ENCODE measurements at places on chromosomes 7 and 10.
A peak's percentile ranks its signal among the peaks of the same experiment; 100 is the strongest.

DNA sequence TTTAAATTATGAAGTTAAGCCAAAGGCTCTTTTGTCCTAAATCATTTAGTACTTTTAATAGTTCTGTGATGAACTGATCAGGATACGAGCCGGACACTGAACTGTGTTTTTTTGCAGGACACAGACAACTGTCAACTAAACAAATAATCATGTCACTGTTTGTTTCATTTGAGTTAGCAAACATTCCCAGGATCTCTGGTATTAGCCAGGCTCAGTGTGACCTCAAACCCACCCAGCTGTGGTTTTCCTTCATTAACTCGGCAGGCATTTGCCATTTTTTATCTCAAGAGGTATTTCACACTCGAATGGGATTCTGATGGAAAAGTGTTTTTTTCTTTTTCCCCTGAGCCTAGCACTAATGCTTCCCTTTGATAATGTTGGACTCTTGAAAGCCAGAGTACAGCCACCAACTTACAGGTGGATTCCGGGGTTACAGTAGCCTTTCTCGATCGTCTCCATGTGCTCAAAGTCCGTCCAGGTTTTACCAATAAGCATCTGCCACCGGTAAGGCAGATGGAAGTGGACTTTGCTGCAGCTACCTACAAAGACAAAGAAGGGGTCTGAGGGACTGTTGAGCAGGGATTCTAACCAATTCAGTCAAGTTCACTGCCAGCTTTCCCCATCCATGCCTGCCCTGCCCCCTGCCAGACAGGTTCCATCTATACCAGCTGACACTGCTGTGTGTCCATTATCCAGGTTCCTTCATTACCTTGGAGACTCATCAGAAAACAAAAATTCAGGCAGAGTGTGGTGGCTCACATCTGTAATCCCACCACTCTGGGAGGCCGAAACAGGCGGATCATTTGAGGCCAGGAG, 33.4 kb downstream of the ZC3HAV1 start:
- DNase-seq, result no peak

DNA sequence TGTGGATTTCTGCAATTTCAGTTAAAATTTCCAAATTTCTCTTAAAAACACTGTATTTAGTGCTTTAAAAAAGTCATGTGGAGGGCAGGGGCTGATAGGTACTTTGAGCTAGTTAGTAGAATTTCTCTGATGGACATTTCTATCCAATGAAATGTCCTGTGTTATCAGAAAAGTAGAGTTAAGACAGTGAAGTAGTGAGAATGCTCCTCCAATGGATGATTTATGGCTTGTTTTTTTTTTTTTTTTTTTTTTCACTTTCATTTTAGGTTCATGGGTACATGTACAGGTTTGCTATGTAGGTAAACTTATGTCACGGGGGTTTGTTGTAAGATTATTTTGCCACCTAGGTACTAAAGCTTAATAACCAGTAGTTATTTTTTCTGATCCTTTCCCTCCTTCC, 55.0 kb downstream of the BTAF1 start:
- DNase-seq, result no peak

- DNase-seq, result no peak
These were observed 124.1 kb upstream of the EFCAB10 start for GRCh38 chr7:105705427-105705826.

- peak; percentile 22 for DNase-seq
These were observed 669 bp upstream of the AP5Z1 start for GRCh38 chr7:4774658-4775249.

- no peak for DNase-seq
These were observed 4.2 kb downstream of the AHR start for GRCh38 chr7:17302575-17303142.

- no peak for DNase-seq
These were observed 183.7 kb upstream of the CELF2 start for GRCh38 chr10:10833955-10834354.

- peak; percentile 88 for DNase-seq
These were observed at the start of gene VIM for GRCh38 chr10:17228091-17229015. TSS of gene VIM (plus strand) at chr10:17228241. CDS start at chr10:17229423, 1,182 bp downstream.

GRCh38 chr10:22505911-22506685, 160.8 kb downstream of the SPAG6 start:
- DNase-seq, result peak; percentile 57

- DNase-seq, result no peak
These were observed 31.2 kb downstream of the JAKMIP3 start for GRCh38 chr10:132096863-132097478.

- DNase-seq, result no peak
These were observed 629.8 kb downstream of the ETV1 start for GRCh38 chr7:13359656-13360055.

DNA sequence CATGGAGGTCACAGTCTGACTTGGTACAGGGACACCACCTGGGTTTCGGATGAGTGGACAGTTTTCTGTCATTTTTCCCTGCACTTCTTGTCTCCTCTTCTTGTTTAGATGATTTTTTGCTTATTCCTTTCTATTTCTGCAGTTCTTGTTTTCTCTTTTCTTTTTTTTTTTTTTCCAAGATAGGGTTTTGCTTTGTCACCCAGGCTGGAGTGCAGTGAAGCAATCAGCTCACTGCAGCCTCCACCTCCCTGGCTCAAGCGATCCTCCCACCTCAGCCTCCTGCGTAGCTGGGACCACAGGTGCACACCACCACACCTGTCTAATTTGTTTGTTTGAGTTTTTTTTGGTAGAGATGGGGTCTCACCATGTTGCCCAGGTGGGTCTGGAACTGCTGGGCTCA, 49.7 kb upstream of the RASGEF1A start:
- DNase-seq, result no peak

GRCh38 chr10:6619660-6620059, 39.6 kb upstream of the PRKCQ start:
- DNase-seq, result no peak

DNA sequence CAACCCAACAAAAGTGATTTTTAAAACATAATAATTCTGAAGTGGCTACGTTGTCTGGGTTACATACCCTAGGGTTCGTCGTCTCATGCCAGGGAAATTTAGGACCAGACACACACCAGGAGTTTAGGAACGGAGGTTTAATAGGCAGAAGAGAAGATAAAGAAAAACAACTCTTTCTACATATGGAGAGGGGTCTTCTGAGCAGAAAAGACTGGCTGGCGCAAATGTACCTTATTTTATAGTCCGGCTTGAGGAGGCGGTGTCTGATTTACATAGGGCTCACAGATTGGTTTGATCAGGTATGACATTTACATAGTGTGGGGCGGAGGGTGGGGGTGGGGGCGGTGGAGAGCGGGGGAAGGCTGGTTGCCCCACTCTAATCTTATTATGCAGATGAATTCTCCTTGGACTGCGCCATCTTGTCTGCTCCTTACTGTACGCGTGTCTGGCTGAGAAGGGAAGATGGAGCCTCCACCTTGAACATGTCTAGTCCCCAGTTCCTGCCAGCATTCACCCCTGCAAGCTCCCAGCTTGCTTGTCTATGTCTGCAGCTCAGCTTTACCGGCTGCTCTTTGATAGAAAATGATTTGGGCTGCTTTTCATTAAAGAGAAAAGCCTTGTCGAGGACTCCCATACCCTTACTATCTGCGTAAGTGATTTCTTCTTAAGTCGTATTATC, 98.7 kb downstream of the RALA start:
- DNase-seq, result no peak

DNA sequence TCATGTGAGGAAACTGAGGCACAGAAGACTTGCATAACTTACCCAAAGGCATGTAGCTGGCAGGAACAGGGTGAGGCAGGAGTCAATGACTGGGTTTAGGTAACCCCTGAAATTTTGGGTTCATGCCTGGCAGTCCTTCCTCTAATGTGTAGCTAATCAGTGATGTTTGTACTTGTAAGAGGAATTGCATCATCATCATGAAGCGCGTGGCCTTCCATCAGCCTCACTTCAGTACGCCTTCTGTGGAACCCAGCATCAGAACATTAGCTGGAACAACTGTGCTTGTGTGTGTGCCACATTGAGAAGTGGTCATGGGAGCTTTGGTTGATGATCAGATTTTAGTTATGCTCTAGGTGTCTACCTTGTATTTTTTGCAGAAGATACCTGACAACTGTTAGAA, 18.2 kb upstream of the STMP1 start:
- no peak for DNase-seq

GRCh38 chr10:5589661-5590511, 65.1 kb downstream of the CALML3 start:
- peak; percentile 38 for DNase-seq

DNA sequence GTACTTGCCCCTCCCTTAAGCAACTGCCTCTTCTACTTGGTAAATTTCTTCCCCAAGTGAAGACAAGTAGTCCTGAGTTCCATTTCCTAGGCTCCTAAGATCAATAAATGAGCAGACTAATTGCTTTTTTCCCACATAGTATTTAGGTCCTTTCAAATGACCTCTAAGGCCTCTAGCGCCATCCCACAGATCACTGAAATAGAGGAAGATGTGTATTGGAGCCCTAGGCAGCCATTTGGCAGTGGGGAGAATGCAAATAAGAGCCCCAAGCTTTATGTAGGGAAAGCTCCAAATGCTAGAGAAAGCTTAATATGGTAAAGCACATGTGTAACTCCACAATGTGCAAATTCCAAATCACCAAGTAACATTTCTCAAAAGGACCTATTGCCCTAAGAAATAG, 316.5 kb upstream of the PHF14 start:
- no peak for DNase-seq

DNA sequence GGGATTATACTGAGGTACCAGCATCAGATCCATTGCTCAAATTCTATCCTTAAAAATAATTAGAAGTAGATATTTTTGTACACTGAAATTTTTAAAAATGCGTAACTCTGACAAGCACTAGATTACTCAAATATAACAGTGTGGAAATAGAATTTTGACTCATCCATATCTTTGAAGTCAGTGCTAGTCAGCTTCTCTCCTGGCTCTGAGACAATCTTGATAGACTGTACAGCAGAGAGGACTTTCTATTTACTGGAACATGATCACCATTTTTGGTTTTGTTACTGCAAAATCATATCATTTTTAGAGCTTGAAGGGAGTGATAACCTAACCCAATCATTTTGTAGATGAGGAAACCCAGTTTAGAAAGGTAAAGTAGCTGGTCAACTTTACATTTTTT, 195.0 kb downstream of the MTERF1 start:
- no peak for DNase-seq

DNA sequence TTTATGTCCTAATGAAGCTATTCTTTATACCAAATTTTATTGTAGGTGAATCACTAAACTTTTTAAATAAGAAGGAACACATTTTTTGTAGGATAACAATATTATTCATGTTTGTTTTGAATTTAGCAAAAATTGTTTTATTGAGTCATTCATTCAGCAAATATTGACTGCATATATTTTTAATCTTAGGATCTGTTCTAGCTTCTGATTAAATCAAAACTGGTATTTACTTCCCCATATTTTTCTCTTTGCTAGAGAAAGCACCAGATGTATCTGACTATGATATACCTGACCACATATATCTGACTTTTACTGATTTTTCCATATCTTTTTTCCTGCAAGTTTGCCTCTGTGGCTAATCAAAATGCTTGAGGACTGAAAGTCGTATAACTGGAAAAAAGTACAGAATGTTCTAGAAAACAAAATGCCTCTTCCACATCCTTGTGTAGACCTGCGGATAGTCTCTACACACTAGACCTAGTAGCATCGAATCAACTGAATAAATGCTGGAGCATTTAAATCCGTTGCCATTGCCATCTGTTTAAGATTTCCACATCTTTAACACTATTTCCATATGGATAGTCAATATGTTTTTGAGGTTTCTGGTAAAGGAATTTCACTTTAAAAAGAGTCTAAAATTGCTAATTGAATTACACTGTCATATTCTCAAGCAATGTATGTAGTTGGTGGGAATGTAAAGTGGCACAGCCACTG, 594.7 kb downstream of the KCNMA1 start:
- DNase-seq, result no peak

- no peak for DNase-seq
These were observed 32.5 kb upstream of the FEZF1 start for GRCh38 chr7:122337011-122337410.

- DNase-seq, result no peak
These were observed 26.1 kb downstream of the CREB3L2 start for GRCh38 chr7:137975768-137976167.

DNA sequence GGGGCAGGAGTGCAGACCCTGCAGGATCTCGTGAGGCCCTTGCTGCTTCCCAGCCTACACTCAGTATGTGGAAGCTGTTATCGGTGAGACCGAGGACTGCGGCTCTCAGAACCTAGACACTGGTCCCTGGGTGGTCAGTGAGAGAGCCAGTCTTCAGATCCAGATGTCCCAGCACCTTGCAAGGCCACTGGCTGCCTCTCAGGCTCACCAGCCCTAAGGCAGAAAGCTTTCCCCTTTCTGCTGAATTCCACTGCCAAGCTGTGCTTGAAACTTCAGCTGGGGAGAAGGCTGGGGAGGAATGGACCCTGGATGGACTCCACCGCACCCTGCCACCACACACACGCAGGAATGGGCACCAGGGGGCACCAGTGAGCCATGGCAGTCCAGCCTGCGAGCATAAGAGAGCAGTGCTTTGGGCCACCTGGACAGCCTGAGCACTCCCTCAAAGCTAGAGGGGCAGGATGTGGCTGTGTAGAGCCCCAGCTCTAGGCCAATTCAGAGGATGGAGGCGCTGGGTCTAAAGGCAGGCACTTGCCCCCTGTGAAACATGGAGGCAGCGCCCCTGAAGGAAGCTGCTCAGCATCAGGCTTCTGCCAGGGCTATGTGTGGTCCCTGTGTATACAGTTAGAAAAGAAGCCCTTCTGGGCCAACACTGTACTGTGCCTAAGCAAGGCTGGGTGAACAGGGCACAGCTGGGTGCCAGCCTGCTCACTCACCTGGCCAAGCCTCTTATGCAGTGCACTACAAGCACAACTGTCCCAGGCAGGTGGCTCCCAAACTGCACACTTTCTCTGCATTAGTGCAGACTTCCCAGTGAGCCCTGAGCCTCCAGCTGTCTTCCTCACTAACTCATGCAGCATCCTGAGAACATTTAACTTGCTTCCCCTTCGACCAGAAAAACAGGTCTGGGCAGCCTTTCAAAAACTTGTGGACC, 21.6 kb downstream of the TMEM72 start:
- DNase-seq, result peak; percentile 21

DNA sequence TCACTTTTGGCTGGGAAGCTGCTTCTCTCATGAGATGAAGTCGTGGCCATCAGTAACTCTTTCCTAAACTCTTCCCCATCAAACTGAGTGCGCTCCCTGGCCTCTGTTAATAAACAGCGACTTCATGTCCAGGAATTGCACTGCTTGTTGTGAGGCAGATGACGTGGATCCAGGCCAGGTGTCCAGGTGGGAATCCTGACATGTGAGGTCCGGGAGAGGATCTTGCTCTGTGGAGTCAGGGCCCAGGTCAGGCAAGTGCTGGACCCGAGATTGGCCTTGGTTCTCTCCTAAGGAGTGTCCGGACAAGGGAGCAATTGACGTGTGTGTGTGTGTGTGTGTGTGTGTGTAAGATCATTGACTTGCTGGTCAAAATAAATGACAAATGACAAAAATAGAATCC, 362.7 kb downstream of the GLRX3 start:
- no peak for DNase-seq
